ENCODE measurements at places on chromosomes 2 and 18.

DNA sequence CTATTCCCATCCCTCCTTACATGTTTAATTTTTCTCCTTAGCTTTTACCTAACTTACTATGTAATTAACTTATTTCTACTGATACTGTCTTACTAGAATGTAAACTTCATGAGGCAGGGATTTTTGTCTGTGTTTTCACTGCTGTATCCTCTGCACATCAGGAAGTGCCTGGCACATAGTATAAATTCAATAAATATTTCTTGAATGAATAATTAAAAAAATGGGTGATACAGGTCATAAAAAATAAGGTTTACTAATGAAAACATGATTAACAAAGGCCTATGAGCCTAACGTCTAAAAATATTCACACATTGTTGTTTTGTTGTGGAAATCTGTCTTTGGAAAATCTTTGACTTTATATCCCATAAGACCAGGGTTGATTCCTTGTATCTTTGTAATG lies 4.5 kb downstream of the RBKS start:
- no peak for DNase-seq

- DNase-seq, result no peak
Observed at GRCh38 chr2:219944866-219945265, 317.4 kb downstream of the SLC4A3 start.

DNA sequence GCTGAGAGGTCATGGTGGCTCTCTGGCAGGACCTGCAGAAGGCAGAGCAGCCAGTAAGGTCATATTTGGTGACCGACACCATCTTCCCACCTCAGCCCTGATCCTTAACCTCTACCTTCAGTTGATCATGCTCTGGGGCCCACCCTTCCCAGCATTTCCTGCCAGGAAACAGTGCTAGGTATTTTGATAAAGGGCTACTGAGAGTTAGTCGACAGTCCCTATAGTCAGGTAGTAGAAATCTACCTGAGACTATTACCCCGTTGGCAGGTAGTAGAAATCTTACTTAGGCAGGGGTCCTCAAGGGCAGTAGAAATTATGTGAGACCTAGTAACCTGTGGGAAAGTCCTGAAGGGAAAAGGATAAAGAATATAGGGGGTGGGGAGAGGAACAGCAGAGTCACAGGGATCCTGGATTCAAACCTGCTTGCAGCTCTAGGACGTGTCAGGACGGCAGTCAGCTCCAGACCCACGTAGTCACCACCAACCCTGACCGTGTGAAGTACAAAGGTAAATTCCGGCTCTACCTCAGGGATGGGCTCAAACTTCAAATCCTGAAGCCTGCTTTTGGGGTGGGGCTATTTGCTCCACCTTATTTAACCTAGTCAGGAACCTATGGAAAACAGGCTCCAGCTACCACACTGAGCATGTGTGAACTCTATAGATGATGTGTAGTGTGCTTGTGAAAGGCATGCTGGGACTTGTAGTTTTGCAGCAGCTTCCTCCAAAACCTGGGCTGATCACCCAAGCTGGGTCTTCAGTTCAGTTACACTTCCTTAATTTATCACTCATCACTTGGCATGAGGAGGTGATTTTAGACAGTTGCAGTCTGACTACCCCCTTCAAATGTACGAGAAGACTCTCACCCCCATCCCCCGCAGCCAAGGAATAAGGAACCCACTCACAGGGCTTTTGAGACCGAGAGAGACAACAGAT lies at the start of gene DQX1:
TSS of gene DQX1 (minus strand) at position 515 of the 932 bp plus-strand sequence. CDS start at position 13, 502 bp downstream.
- DNase-seq, result no peak

GRCh38 chr18:67109535-67109934 lies 407.0 kb downstream of the DSEL start:
- no peak for DNase-seq

GRCh38 chr18:39752351-39752750 lies 2186.8 kb upstream of the CELF4 start:
- no peak for DNase-seq

DNA sequence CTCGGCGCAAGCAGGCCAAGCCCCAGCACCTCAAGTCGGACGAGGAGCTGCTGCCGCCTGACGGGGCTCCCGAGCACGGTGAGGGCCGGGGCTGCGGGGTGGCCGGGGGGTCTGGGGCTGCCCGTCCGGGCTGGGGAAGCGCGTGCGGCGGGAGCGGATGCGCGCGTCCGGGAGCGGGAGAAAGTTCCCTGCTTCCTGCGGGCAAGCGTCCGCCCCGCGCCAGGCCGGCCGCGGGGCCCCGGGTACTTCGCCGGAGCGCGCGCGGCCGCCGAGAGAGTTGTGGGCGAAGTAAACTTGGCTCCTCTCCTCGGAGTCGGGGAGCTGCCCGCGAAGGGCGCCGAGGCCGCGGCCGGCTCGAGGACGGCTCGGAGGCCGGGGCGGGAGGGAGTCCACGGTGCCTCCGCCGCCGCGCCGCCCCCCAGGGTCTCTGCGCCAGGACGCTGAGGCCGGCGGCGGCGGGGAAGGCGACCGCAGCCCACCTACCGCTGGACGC lies 707 bp downstream of the SALL3 start:
- DNase-seq, result no peak

- DNase-seq, result no peak
Observed at GRCh38 chr2:239253264-239253663, 147.6 kb downstream of the HDAC4 start.
